NCI-H446 treated with DMSO at 0.1 percent for 48 hours (cell line): ENCODE measurements at places on chromosomes 3 and 15.

- no peak for DNase-seq
Measured at GRCh38 chr15:80367094-80367493, 37.1 kb upstream of the ARNT2 start.

DNA sequence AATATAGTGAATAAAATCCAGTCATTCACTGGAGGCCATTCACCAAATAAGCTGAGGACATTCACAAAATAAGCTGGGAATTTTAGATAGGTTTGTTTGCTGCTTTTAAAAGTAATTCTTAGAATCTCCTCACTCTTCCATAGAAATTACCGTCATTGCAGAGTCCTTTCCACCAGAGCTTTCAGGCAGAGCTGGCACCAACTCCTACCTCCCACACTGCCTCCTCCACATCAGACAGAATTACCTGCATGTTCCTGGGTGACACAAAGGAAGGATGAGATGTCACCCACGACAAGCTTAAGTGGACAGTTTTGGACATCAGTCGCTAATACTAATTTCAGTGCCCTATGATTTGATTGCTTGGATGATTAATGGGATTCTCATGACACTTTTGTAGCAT, 1113.2 kb downstream of the IGSF11 start:
- no peak for DNase-seq

- DNase-seq, result no peak
Measured at GRCh38 chr15:95202569-95203349, 971.4 kb downstream of the MCTP2 start.

DNA sequence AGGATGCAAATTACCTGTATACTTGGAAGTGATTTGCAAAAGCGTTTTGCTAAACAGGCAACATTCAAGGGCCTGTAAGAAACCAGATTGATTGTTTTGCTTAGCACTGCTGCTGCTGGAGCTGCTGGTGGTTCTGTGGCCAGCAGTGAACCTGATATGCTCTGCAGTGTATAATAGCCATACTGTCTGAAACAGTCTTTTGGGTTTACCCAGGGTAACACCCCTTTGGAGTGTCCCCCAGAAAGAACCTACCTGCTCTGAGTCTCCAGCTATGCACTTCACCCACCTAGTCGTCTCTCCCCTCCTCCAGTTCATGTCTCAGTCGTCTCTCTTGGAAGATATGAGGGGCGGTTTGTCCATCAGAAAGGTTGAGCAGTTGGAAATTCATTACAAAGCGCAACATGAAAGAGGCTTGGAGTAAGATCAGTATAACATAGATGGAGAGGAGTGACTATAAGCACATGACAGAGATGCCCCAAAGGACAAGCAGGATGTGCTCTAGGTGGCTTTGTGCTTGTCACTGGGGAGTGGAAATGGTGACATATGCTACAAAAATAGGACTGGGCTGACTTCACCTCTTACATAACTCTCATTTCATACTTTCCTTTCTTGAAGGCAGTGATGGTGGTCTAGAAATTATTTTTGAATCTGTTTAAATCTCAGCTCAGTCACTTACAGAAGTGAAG, 3.8 kb downstream of the MKRN2 start:
- DNase-seq, result no peak
